IPS DF 6.9 (cell line): ENCODE measurements at places on chromosomes 7 and 10.

DNA sequence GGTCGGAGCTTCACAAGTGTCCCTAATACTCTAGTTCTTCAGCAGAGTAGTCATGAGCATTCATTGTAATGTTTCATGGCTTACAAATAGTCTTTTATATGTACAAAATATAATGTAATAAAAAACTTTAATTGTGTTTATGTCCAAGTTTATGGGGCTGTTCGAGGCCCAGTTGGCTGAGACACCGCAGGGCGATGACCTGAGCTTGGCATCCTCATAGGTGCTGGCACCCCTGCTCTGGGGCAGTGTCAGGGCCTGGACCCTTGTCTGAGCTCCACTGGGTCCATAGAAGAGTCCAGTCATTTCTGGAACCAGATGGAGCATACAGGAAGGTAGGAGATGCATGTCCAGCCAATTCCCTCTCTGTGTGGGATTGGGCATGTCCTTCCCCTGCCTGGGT lies 12.9 kb upstream of the ZMIZ1 start:
- DNase-seq: no peak

DNA sequence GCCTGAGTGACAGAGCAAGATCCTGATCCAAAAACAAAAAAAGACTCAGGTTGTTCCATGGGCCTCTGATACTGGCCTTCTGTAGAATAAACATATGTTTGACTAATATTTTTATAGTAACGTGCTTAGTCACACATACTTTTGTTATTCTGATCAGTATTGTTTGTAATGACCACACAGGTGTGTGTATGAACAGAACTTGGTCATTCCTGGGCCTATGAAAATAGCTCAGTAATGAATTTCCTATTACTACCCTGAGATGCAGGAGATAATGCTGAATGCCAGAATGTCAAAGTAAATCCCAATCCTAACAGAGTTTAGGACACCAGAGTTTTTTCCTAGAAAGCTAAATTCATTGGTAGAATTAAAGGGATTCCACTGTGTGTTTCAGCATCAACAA lies 108.7 kb downstream of the DOCK4 start:
- DNase-seq: no peak

DNA sequence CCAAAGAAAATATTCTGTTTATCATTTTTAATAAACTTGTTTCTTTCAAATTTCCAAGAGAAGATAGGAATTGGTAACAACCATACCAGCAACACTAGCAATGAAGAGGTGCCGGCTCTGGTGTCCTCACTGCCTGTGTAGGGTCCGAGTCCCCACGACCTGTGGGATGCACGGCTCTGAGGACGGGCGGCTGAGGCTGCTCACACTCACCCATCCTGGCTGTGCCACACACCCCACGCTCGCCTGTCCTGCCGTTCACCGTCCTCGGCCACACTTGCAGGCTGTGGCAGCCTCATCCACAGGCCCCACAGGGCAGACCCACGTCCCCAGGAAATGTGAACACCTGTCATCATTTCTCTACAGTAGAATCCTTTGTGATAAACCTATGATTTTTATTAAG lies 48.2 kb upstream of the DPYSL4 start:
- DNase-seq: no peak

- no peak for DNase-seq
Measured at GRCh38 chr7:28239823-28240204, 59.2 kb upstream of the JAZF1 start.

DNA sequence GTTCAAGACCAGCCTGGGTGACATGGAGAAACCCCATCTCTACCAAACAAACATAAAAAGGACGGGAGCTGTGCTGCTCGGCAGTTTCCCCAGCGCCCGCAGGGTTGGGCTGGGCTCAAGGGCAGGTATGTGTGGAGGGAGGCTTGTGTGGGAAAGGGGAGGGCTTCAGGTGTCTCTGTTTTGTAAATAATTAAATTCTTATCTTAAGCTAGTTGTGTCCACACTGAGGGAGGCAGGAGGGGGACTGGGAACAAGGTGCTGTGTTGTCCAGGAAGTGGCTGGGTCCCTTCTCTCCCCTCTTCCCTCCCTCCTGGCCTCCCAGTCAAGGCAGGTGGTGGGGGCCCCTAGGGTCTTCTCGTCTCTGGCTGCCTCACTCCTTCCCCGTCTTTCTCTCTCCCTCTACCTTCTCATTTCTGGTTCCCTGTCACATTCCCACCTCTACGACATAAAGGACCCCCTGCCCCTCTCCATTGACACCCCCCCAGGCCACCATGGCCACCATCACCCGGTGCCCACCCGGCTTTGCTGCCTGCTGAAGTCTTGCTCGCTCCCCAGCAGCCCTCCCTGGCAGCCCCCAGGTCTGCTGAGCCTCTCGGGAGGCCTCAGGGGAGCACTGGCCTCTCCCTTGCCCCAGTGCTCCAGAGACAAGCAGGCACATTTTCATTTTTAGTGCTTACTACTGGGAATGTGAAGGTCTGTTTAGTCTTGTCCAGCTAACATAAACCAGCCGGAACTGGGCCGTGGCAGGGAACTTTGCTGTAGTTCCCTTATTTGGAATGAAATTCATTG lies 19.3 kb downstream of the NEURL1 start:
- no peak for DNase-seq

- DNase-seq: no peak
Measured at GRCh38 chr10:46524472-46525176, 31.8 kb downstream of the GPRIN2 start.

DNA sequence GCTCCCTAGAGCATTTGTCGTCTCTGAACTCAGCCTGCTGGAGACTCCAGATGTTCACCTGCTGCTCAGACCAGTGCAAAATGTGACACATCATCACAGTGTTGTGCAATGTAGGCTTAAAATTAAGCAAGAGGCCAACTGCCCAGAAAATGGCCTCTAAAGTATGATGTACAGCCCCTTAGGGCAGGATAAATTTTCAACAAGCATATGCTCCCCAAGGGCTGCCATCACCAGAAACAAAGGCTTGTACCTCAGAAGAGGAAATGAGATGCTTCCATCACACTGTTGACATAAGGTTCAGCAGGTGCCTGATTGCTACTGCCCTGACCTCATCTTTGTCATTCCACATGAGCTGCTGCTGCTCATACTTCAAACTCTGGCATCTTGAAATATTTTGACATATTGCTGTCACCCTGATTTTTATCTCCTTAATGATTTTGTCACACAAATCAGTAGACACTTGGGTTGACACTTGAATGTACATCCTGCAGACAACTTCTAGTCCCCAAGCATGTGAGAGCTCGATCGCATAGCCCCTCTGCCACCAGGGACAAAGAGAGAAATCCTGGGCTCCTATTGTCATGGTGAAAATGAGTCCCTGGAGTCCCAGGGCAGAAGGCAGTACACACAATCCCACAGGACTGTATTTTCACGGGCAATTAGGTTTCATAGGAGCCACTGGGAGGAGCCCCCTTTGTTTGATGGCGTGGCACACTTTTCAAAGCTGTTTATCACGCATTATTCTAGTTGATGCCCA lies 219.7 kb upstream of the STK17A start:
- DNase-seq: no peak

DNA sequence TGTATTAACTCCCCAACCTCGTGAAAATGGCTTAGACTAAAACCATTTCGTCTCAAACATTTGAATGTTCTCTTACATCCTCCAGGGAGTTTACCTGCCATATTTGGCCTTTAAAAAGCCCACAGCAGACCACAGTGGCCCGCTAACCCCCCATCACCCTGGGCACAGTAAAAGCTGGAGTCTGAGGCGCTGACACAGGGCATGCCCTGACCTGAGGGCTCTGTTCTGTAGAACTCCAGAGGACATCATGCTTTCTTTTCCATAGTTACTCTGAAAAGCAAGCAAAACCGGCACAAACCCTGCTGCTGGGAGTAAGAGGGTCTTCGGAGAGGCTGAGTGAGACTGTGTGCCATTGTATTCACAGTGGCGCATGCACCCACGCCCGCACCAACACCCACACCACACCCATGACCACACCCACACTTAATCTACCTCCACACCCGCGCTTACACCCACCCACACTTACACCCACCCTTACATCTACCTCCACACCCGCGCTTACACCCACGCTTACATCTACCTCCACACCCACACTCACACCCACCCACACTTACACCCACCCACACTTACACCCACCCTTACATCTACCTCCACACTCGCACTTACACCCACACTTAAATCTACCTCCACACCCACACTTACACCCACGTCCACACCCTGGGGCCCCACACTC lies 32.1 kb downstream of the LRRC27 start:
- no peak for DNase-seq

- DNase-seq: no peak
Measured at GRCh38 chr7:91812388-91812787, 68.1 kb downstream of the MTERF1 start.

- DNase-seq: no peak
Measured at GRCh38 chr7:42550706-42551470, 313.9 kb upstream of the GLI3 start.

GRCh38 chr10:133379152-133379800 lies at the start of gene PAOX:
TSS of gene PAOX (plus strand) at chr10:133379262. CDS start at chr10:133379317, 55 bp downstream.
- DNase-seq: no peak

- no peak for DNase-seq
Measured at GRCh38 chr7:95478272-95479037, 7.3 kb upstream of the ASB4 start.

DNA sequence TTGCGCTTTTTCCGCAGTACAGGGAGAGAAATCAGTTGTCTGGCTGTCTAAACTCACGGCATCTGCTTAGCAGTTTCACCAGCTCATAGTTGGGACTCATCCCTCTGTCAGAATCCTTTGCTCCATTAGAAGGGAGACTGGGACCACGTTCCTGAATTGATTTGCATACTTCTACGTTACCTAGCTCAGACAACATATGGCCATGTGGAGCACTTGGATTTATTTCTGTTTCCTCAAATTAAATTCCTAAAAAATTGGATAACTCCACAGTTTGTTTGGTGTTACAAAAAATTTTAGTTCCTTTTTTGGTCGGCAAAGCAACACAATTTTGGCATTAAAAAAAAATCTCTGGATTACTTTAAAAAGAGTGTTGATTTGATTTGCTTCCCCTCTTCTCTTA lies 614.0 kb downstream of the AUTS2 start:
- DNase-seq: no peak

- no peak for DNase-seq
Measured at GRCh38 chr10:26455567-26456315, 17.6 kb downstream of the APBB1IP start.

- DNase-seq: no peak
Measured at GRCh38 chr10:110686949-110687348, 42.8 kb downstream of the RBM20 start.

DNA sequence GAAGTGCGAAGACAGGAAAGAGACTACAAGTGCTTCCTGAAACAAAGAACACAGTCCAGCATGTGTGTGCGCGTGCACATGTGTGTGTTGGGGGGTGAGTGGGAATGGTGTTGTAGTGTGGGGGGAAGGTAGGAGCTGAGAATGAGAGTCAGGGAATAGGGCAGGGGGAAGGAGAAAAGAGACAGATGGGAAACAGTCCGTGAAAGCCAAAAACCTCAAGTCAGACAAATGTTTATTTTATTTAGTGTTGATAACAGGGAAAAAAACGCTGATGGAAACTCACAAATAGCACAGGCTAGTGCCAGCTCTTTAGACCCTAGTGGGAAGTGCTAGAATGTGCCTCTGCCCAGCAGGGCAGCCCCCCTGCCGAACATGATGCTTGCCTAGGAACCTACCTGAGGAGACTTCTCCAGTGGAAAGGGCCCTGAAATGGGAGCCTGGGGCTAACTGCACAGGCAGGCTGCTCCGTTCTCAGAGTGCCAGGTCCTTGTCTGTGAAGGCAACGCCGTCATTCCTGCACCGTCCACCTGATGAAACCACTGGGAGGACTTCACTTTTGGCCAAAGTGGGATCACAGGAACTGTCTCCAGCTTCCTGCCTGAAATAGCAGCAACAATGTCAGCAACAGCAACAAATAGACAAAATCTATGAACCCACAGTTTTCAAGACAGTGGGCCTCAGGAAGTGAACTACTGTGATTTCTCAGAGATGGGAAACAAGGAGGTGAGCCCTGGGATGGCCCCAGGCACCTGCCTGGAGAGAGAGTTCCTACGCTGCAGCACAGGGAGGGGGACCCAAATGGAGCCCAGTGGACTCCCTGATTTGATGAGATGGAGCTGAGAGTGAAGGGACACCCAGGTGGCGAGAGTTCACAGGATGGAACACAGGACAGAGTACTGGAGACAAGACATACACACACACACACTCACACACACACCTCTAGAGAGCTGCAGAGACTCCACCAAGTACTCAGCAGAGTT lies 379.7 kb downstream of the RPS24 start:
- no peak for DNase-seq

DNA sequence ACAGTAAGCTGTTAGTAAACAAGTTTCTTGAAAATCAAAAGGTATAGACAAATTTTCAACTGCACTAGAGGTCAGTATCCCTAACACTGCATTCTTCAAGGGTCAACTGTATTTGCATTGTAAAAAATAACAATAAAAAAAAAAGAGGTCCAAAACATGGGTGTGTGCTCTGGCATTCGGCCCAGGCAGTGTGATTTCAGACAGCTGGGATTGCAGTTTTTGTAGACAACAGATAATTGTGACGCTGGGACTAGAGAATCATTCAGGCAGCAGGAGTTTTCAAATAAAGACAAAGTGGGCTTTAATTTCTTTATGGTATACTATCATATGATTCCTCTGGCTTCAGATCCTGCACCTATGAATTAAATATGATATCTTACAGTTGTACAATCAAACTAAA lies 543.2 kb upstream of the SEMA3D start:
- DNase-seq: no peak

GRCh38 chr7:45244981-45245380 lies 87.4 kb downstream of the RAMP3 start:
- no peak for DNase-seq

- DNase-seq: no peak
Measured at GRCh38 chr10:85043207-85043606, 714.8 kb downstream of the CCSER2 start.

GRCh38 chr7:16212032-16212431 lies 209.3 kb downstream of the CRPPA start:
- DNase-seq: no peak

DNA sequence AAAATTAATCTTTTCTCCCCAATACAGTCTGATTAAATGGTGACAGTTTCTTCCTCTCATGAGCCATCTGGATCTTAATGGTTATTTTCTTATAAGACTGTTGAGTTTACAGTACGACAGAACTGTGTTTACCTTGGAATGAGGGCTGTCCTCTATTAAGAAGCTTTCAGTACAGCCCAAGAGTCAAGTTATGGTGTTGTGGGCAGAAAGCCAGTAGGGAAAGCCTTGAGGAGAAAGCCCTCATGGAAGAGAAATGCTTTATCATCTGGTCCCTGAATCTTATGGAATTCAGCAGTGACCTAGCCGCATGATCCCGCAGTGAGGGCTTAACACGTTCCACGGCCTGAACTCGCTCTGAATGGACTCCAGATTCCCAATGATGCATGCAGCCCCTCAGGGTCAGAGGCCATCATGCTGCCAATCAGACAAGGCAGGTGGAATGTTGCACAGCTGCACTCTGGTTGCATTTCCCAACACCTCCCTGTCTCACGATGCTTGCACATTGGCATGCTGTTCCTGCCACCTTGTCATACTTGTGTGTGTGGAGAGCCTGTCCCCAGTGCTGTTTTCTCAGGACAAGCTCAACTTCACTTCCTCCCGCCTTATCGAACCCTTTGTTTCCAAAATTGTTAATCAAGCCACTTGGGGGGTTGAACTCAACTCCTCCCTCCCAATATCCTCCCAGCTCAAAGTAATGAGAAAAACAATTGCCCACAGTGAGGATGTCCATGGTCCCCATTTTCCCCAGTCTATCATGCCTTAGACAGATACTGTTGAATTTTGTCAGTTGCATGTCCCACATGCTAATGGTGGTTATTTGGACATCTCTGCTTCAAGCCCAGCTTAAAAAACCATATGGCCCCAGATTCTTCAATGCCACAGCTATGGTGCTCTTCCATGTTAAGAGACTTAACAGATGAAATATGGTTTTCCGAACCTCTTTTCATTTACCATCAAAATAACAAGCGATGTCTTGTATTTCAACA lies 211.1 kb upstream of the TCF7L2 start:
- DNase-seq: no peak
